ENCODE measurements at places on chromosomes 2 and 18. TPM values are rescaled to one million over a fixed set of nuclear protein-coding genes. Genes with fewer than 3 reads are reported as not detected.
A peak's percentile ranks its signal among the peaks of the same experiment; 100 is the strongest.

HTR2B gene
- total RNA-seq = 0.94 TPM

AOX1 gene
- total RNA-seq = 32.4 TPM

PCARE gene
- 0.23 TPM for total RNA-seq

ASXL3 gene
- total RNA-seq = 1.5 TPM

SCN2A gene
- 0.50 TPM for total RNA-seq

FBXO15 gene
- total RNA-seq = 1.1 TPM

NAT8 gene
- not detected for total RNA-seq

- peaks cover 49% of the 10 kb centered on the region for H3K27me3 ChIP-seq
- peak overlapping the region; percentile 48 for H3K4me3 ChIP-seq
- DNase-seq = peak; percentile 85
- H3K36me3 ChIP-seq = no peaks in the 10 kb centered on the region
- H3K4me1 ChIP-seq = peaks cover 7% of the 10 kb centered on the region
These were observed 141.9 kb upstream of the CTAGE1 start for GRCh38 chr18:22559414-22560274.

- H3K27ac ChIP-seq = no peak overlapping the region
- H3K36me3 ChIP-seq = no peaks in the 10 kb centered on the region
- H3K4me3 ChIP-seq = no peak overlapping the region
- H3K27me3 ChIP-seq = no peaks in the 10 kb centered on the region
- DNase-seq = no peak
- no peaks in the 10 kb centered on the region for H3K4me1 ChIP-seq
These were observed 748.4 kb upstream of the NRXN1 start for GRCh38 chr2:51780353-51780752.

DNA sequence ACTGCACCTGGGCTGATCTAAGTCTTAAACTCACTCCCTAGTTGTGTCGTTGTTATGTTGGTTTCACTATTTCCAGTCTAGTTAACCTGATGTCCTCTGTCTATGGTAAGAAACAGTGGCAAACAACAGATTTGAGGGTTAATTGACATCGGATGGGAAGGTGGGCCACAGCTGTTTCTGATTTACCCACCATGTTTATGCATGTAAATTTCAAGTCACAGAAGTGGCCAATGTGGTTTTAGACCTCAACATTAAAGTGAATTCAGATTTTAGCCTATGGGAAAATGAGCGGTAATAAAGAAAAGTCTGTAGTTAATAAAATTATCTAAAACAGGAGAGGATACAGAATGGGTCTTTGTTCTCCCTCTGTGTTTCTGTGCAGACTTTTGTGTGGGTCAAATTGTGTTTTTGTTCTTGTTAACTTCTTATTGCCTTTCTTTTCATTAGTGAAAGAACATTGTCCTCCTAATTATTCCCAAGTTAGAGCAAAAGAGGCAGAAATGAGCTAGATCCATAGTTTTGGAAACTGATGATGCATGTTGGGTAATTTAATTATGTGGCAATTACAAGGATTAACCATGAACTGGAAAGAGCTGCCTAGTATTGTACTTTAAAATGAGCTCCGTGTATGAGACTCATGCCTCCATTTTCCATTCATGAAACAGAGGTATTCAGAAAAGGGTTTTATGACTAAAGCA lies 83.2 kb downstream of the LAMA3 start:
- H3K27me3 ChIP-seq = no peaks in the 10 kb centered on the region
- H3K27ac ChIP-seq = no peak overlapping the region
- H3K4me1 ChIP-seq = no peaks in the 10 kb centered on the region
- H3K4me3 ChIP-seq = no peak overlapping the region
- DNase-seq = no peak

DNA sequence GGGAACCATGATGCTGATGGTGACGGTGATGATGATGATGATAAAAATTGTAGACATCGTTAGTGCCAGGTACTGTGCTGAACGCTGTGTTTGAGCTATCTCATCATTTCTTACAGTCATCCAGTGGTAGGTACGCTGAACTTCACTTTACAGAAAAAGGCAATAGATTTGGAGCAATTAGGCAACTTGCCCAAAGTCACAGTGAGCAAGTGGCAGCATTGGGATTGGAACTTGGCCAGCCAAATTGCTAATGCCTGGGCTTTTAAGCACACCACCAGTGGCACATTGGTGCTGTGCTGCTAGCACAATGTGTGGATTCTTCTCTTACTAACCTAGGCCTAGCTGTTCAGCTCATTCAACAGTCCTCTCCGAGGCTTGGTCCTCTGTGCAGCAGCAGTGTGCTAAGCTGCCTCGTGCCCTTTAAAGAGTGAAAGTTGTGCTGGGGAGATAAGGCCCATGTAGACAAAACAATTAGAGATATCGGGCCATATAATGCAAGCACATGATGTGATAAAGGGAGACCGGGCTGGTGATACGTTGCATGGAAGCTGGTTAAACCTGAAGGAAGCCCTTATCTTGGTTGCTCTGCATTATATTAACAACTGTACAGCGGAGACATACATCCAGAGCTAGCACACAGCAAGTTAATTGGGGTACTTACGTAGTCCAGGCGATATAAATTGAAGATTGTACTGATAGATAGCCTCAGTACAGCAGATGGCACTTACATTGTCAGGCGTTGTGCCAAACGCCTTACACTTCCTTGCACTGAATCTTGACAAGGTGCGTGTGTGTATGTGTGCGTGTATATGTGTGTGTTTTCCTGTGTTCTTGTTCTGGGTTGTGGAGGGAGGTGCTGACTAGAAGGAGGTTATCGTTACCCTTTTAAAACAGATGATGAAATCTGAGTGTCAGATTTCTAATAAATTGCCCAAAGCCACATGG lies 28.4 kb downstream of the HK2 start:
- H3K4me3 ChIP-seq = no peak overlapping the region
- H3K4me1 ChIP-seq = peaks cover 15% of the 10 kb centered on the region
- H3K36me3 ChIP-seq = no peaks in the 10 kb centered on the region
- no peaks in the 10 kb centered on the region for H3K27me3 ChIP-seq
- no peak for DNase-seq

DNA sequence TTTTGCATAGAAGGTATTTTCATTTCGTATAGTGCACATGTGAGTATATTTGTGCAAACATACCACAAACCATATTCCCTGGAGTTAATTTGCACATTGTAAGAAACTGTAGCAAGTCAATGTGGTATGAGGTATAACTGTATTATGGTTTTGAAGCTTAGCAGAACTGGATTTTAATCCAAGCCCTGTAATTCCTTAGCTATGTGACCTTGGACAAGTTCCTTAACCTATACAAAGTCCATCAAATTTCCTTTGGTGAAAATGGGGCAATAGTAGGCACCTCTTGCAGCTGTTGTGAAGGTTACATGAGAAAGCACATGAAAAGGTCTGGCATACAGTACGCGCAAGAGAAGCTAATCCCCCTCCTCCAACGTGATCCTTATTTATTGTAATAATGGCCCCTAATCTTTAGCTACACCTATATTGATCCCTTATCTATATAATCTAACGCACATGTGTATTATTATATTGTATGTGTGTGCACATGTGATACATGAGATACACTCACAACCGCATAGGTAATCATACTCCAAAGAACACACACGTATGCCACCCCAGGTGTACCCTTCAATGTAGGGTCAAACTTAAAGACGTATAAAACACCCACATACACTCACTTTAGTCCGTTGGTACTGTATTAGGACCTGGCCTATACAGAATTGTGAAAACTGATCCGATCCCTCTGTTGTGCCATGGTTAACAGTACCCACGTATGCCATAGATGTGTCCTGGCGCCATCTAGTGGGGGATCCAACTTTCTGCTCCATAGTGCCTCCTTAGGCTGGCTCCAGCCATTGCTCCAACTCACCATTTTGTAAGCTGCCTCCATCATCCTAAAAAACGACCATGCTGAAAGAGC lies 402.9 kb upstream of the SLC14A2 start:
- DNase-seq = peak; percentile 35
- peaks cover 3% of the 10 kb centered on the region for H3K4me1 ChIP-seq
- H3K27me3 ChIP-seq = no peaks in the 10 kb centered on the region

DNA sequence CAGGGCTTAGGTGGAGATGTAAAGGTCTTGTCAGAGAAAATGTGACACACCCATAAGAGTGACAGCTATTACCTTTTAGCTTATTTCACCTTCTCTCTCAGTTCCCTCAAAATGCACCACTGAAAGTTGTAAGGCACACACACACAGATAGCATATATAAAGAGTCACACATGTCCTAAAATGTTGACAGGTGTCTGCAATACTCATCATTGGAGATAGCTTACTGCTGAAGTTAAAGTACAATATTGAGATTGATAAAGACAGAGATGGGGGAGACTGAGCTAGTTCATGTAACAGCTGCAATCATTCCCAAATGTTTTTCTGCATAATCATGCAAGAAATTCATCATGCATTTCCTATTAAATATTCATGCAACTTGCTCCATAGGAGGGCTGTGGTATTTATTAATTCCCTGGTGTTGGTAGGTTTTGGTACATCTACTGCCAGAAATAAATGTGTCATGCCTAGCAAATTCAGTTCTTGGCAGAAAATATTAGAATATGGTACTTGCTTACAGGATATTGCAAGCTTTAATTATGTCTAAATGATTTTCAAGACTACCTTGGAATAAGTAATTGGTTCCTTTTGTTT lies 118.8 kb upstream of the RBMS1 start:
- DNase-seq = no peak
- no peaks in the 10 kb centered on the region for H3K4me1 ChIP-seq
- no peak overlapping the region for H3K27ac ChIP-seq
- no peak overlapping the region for H3K4me3 ChIP-seq

- no peak overlapping the region for H3K4me3 ChIP-seq
- no peak overlapping the region for H3K27ac ChIP-seq
- no peaks in the 10 kb centered on the region for H3K4me1 ChIP-seq
- no peaks in the 10 kb centered on the region for H3K27me3 ChIP-seq
- H3K36me3 ChIP-seq = no peaks in the 10 kb centered on the region
These were observed 45.0 kb downstream of the WDR75 start for GRCh38 chr2:189486237-189486770.

DNA sequence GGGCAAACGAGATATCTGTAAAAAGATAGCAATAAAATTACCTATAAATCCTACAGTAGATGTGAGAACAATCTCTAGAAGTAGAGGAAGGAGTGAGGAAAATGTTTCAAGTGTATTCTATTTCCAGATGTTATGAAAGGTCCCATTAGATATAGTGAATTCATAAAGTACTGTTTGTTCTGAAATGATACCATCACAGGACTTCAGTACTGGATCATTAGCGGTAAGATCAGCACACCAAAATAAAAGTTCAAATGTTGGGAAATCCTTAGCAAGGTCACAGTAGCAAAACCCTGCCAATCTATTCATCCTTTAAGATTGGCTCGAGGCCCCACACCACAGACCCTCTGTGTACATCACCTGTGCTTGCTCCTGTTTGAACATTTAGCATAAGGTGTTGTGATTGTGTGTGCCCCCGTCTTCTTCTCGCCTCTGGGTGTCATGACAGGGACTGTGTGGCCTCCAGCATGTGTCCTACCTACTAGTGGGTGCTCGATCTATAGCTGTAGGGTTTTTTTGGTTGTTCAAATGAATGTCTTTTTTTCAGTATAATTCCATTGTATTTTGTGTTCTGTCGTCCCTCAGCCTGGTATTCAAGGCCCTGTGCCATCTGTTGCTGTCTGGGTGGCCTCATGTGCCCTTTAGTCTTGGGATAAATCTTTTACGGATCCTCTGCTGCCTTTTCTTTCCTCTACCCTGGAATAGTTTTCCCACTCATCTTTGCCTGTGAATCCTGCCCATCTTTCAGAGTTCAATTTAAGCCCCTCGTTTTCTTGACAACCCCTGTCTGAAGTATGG lies 9.1 kb downstream of the MFSD6 start:
- no peak overlapping the region for H3K4me3 ChIP-seq
- H3K36me3 ChIP-seq = no peaks in the 10 kb centered on the region
- H3K27me3 ChIP-seq = no peaks in the 10 kb centered on the region
- no peak for DNase-seq

DNA sequence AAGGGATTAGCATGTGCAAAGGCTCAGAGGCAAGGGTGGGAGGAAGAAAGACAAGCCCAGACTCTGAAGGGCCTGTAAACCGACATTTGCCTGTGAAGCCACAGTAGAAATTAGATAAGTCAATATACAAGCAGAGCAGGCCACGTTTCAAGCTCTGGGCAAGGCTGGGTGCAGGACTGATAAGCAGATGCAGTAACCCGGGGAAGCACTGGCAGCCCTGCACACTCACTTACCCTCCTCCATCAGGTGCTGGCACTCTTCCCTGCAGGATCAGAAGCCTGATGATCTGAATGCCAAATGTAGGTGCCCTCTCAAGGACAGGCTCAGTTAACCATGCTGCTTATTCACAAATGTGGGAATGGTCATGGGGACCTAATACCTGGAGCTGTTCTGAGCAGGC lies 46.3 kb upstream of the RAB12 start:
- no peaks in the 10 kb centered on the region for H3K4me1 ChIP-seq
- no peak for DNase-seq
- H3K36me3 ChIP-seq = no peaks in the 10 kb centered on the region
- H3K4me3 ChIP-seq = no peak overlapping the region

DNA sequence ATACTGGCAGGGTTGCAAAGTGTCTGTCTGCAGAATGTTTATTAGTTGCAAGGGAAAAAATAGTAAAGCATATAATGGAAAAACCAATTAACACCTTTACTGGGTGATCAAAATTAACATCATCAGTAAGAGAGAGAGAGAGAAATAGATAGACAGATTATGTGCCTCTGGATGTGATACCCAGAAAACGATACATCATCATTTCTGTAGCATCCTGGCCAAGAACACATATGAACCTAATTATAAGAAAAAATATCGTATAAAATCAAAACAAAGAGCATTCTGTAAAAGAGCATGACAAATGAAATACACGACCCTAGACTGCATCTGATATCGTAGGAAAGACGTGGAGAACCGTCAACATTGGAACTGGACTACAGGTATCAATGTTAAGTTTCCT lies 64.6 kb downstream of the SMC6 start:
- no peaks in the 10 kb centered on the region for H3K4me1 ChIP-seq
- no peak overlapping the region for H3K4me3 ChIP-seq
- H3K36me3 ChIP-seq = peaks cover 48% of the 10 kb centered on the region
- no peak overlapping the region for H3K27ac ChIP-seq
- DNase-seq = no peak

DNA sequence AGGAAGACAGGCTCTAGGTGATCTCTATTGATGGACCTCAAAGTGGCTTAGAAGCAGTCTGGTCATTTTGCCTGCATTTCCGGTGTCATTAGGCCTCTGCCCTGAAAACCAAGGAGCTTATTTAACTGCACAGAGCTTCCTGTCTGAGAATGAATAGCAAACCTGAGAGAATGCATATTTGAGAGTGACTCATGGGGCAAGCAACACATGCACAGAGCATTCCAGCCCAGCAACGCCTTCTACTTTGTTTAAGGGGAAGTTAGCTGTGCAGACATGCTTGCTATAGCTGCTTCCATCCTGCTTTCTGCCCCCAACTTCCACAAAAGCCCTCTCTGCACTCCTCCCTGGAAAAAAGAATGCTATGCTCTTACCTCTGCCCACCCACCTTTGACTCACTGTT lies 232.8 kb downstream of the GRB14 start:
- H3K36me3 ChIP-seq = no peaks in the 10 kb centered on the region
- no peaks in the 10 kb centered on the region for H3K27me3 ChIP-seq
- no peak overlapping the region for H3K4me3 ChIP-seq
- no peak overlapping the region for H3K27ac ChIP-seq
- DNase-seq = peak; percentile 1
